ENCODE measurements at places on chromosomes 12 and 14.

DNA sequence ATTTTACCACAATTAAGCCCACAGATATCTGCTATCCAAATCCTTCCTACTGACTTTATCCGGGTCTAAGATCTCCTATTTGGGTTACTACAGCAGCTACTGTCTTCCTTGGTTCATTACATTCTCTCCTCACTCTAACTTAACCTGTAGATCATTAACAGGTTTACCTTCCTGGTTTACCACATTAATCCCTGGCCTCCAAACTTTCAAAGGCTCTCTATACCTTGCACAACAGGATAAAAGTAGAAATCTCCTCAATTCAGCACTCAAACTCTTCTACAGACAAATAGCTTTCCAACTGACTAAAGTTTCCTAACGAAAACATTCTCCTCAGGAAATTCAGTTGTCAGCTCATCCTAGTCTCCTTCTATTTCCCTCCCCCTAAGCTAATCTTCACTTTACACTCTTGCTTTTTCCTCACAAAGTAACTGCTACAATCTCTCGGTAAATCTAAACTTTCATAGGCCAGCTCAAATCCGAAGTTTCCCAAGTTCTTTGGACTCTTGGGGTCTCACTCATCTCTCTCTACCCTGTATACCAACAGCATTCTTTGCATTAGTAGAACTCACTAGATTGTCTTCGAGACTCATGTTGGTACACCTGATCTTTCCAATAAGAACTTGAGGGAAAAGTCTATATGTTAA is 2.7 kb downstream of the BTBD7 start:
- no peak for DNase-seq

DNA sequence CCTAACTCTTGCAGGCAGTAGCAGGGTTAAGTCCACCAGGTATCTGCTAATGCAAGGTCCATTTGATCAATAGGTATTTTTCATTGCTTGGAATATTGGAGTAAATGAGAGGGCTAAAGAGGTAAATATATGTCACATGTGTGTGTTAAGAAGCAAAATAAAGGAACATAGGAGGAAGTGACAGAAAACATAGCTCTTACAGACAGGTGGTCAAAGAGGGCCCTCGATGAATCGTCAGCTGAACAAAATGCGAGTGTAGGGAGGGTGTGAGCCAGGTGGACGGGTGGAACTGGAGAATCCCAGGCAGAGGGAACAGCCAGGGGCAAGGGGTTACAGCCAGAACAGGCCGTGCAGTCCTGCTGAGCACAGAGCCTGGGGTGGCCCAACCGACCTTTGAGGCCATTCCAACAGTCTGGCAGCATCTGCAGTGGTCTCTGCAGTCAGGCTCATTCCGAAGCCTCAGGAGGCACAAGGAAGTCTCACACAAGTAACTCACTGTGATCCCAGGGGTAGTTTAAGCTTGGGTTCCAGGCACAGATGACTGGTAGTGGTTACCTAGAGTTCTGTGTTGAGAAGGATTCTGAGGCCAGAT is 43.2 kb downstream of the CCDC88C start:
- no peak for DNase-seq

DNA sequence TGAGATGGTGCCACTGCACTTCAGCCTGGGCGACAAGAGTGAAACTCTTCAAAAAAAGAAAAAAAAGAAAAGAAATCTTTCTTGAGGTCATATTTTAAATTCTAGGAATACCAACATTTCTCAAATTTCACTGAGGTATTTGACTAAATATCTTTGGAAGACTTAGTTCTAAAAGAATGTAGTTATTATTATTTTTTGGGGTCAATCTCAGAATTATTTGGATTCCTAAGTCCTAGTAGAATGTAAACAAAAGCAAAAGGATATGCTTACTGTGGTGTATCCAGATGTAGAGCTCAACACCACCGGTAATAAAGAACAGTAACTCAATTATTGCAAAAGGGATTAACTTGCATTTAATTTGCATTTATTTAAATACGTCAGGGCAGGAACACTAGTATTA is 25.0 kb downstream of the PRICKLE1 start:
- peak; percentile 33 for DNase-seq

- DNase-seq = no peak
These were observed 478.0 kb downstream of the NAV3 start for GRCh38 chr12:78308701-78309100.

- DNase-seq = peak; percentile 74
These were observed 35.4 kb downstream of the SPTLC2 start for GRCh38 chr14:77580964-77581505.

DNA sequence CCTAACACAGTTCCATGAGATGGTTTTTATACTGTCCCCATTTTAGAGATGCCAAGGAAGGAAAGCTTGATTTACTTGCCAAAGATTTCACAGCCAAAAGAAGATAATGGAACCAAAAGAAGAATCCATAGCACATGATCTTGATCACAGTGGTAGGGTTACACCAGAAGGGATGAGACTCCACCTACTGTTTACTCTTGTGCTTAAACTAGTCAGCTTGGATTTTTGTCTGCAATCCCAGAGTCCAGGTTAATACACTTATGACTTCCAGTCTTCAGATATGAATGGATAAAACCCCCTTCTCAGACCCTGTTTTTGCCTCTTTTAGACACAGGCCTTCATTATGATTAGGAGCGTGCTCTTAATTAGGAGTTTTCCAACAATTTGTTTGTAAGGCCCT is 454.2 kb downstream of the AEBP2 start:
- no peak for DNase-seq

DNA sequence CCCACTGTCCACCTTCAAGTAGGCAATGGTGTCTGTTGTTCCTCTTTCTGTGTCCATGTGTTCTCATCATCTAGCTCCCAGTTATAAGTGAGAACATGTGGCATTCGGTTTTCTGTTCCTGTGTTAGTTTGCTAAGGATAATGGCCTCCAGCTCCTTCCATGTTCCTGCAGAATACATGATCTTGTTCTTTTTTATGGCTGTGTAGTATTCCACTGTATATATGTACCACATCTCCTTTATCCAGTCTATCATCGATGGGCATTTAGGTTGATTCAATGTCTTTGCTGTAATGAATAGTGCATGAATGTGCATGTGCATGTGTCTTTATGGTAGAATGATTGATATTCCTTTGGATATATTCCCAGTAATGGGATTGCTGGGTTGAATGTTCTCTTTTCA is 123.3 kb upstream of the LHX5 start:
- DNase-seq = no peak

GRCh38 chr12:105220929-105221290 is 15.1 kb downstream of the APPL2 start:
- DNase-seq = no peak

DNA sequence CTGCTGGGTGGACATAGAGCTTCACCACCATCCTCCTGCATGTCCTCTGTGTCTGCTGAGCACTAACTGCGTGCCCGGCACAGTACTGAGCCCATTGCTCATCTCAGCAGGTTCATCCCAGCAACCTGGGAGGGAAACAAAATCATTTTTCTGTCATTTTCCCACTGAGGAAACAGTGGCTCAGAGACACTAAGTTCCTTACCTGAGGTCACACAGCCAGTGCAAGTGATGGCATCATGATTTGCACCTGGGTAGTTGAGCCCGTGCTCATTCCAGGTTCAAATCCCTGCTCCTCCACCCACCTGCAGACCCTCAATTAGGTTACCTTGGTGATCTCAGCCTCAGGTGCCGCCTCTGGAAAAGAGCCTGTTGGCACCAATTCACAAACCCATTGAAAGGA is 23.4 kb downstream of the RNFT2 start:
- DNase-seq = no peak

- DNase-seq = no peak
These were observed 198.8 kb upstream of the TMEM132C start for GRCh38 chr12:128068211-128068610.

GRCh38 chr14:68854421-68854820 is 61.6 kb upstream of the ZFP36L1 start:
- no peak for DNase-seq

- no peak for DNase-seq
These were observed 148.7 kb downstream of the CCDC59 start for GRCh38 chr12:82209533-82209932.

GRCh38 chr14:88247228-88247627 is 75.8 kb downstream of the KCNK10 start:
- no peak for DNase-seq
